ENCODE measurements at places on chromosomes 5 and 9.

DNA sequence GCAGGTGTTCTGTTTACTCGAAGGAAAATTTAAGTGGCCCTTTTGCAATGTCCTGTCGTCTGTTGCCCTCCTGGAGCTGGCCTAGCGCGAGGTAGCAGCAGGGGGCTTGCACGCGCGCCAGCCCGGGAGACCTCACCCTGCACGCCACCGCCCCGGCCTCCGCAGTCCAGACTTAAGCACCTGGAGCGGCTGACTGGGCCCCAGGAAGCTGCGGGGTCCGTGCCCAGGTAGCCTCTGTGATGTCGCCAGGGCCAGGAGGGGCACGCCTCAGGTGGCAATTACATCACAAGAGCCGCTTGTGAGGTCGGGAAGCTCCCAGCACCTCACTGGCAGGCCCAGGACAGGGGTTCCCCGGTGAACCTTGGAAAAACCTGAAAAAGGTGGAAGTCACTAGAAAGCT, at the start of gene SAXO1:
Gene SAXO1 (minus strand): TSS at position 195 of the 400 bp plus-strand sequence. CDS start 301 bp downstream, outside the sequence.
- no peak for DNase-seq

- DNase-seq: no peak
These were observed 18.2 kb upstream of the SPOUT1 start for GRCh38 chr9:128847803-128848202.

DNA sequence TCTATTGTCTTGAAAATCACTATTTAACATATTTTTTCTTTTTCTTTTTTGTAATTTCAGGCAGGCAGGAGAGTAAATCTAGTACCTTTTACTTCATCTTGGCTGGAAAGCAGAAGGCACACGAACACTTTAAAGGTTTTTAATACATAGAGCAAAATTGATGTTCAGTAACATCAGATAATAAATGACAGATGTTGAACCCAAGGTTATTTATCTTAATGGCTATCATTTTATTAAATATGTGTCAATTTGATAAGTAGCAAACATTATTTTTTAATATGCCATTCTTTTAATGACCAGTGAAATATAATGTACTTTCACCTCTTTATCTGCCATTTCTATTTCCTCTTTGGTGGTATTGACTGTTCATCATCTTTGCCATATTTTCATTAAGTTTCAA, 381.2 kb downstream of the ARHGEF28 start:
- DNase-seq: no peak

DNA sequence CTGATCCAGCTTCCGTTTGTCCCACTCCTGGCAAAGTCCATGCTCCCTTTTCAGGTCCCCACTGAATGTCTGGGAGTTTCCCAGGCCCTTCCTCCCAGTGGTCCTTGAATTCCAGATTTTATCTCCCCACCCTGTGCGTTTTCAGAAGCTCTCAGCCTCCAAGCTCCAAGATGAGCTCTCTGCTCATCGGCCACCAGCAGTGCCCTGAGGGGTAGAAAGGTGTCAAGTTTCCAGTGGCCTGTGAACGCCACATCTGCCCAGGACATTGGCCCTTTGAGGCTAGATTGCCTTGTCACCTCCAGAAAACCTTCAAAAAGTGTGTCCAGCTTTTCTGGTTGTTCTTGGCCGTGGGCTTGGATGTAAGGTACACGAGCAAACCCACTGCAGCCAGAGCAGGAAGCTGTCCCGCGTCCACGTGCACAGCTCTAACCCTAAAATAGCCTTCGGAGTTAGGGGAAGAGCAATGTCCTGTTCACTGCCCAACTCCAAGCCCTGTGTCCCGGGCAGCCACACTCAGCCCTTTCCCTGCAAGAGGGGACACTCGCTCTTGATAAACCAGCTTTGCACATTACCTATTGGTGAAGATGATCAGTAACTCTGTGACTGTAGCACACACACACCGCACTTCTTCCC, 10.9 kb upstream of the LRRC14B start:
- DNase-seq: no peak

- DNase-seq: no peak
These were observed 150.5 kb downstream of the YTHDC2 start for GRCh38 chr5:113663879-113664541.

DNA sequence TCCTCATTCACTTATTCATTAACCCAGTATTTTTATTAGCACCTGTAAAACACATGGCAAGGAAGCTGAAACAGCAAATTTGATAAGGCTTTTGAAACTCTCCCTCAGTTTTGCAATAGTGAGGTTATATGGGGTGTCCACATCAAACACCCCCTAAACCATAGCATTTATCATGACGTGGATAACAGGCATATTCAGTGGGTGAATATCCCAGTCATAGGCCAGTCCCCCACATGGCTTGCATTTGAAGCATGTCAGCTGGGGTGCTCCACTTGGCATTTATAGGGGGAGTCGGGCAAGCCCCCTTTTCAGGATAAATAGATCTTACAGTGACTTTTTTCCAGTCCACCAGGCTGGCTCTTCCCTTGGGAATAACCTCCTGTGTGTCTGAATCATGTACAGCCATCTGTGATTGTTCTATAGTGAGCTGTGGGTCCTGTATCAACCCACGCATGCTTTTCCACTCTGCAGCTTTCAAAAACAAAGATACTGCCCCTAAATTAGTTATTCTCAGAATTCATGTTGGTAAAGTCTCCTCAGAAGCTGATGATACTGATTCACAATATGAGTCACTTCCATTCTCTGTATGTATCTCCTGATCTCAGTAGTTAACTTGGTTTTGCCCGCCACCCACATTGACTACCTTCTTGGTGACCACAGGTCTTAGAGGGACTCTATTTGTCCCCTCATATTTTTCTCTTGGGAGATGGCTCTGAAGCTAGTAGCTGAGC, 84.4 kb upstream of the SPIN1 start:
- DNase-seq: no peak

DNA sequence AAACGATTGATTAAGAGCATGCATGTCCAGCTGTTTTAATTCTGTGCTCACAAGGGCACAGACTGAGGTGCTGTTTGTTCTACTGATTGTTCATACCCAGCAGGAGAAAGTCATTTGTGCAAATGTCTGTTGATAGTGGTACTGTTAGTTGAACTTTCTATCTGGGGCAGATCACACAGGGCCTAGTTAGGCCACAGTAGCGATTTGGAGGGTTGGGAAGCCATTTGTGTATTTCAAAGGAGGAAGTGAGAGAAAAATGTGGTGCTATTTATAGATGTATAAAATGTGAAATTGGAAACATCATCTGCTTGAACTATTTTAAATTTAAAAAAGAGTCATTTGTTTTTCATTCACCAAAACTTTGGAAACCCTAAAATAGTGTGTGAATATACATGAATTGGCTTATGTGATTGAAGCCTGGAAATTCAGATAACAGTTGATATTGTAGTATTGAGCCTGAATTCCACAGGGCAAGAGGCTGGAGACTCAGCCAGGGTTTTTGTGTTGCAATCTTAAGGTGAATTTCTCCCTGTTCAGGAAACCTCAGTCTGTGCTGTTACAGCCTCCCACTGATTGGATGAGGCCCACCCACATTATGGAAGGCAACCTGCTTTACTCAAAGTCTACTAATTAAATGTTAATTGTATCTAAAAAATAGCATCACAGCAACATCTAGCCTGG, 162.0 kb upstream of the CDKN2B start:
- no peak for DNase-seq

DNA sequence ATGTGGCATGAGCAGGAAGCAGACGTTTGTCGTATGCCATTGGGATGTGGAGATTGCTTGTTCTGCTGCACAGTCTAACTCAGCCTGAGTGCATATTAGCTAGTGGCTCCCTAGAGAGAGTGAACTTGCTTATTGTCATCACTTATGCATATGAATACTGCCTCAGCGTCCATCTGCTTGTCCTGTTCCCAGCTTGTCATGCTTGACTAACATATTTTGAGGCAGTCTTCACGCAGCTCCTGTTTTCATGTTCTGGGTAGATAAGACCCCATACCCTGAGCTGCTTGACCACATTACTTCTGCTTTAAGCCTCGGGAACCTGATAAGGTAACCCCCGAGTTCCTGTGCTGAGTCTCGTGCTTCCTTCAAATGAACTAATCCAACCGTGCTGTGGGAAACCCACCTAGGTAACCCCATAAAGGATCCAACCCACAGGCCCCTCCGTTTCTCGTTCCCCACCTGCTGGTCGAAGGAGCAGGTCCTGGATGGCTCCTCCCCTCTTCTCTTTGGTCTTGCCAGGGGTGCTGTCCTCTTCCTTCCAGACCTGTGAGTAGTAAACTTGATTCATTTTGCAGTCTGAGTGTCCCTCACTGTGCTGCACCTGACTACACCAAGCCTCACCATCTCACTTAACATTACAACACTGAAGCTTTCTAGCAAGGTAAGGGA, 25.0 kb downstream of the ANKRD33B start:
- no peak for DNase-seq

DNA sequence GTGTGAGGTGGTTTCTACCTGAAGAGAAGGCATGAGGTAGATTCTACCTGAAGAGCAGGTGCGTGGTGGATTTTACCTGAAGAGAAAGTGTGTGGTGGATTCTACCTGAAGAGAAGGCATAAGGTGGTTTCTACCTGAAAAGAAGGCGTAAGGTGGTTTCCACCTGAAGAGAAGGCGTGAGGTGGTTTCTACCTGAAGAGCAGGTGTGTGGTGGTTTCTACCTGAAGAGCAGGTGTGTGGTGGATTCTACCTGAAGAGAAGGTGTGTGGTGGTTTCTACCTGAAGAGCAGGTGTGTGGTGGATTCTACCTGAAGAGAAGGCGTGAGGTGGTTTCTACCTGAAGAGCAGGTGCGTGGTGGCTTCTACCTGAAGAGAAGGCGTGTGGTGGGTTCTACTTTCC, 192.8 kb downstream of the MED10 start:
- no peak for DNase-seq

DNA sequence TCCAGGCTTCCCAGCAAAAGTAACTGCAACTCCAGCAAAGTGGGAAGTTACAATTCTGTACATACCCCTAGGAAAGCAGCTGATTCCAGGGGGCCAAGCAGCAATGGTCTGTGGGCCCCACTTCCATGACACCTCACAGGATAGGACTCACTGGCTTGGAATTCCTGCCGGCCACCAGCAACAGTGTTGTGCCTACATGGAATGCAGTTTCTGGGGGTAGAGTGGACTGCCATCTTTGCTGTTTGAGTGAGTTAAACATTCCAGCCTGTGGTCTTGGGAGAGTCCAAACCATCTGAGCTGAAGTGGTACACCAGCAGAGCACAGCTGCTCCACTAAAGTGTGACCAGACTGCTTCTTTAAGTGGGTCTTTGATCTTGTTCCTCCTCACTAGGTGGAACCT, 13.4 kb upstream of the FBN2 start:
- no peak for DNase-seq

DNA sequence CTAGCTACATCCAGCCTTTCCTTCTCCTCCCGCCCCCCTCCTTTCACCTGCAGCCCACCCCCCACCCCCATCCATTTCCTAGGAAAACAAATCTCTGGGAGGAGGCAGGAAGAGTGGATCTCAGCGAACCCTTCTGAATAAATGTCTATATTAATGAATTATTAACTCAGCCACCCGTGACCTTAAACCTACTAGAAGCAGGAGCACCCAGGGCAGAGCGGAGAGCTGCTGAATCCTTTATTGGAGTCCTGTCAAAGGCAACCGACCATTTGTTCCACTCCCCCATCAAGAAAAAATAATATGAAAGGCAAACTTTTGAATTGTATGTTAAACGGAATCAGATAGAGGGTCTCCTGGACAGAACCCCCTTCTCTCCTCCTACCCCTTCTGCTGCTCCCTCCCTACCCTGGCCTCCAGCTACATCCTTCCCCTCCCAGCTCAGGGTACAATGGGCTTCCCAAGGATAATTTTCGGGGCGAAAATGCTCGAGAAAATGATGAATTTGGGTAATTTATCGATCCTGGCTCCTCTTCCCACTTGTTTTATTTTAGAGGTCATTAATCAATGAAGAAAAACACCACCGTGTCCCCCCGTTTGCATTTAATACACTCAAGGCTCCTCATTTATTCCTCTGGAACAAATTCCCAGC, 3.3 kb upstream of the PRDM6 start:
- DNase-seq: no peak

GRCh38 chr9:13263511-13263910, 16.0 kb downstream of the MPDZ start:
- DNase-seq: no peak

DNA sequence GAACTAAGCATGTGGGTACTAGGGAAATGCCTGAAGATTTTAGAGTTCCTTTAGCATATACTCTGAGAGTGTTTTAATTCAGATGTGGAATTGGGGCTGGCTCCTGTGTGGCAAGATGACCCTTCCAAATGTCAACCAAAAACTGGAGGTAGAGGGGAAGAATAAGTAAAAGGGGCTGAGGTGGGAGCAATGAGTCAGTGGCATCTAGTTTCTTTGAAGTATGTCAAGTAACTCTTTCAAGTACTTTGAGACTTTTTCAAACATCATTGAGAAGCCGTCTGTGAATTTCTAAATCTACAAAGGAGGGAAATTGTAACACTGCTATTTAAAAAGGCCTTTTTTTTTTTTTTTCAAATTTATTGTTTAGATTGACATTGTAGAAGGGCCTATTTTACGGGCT, 184.4 kb downstream of the MAN2A1 start:
- no peak for DNase-seq

- DNase-seq: no peak
These were observed 5.8 kb upstream of the PSMB7 start for GRCh38 chr9:124420991-124421543.

DNA sequence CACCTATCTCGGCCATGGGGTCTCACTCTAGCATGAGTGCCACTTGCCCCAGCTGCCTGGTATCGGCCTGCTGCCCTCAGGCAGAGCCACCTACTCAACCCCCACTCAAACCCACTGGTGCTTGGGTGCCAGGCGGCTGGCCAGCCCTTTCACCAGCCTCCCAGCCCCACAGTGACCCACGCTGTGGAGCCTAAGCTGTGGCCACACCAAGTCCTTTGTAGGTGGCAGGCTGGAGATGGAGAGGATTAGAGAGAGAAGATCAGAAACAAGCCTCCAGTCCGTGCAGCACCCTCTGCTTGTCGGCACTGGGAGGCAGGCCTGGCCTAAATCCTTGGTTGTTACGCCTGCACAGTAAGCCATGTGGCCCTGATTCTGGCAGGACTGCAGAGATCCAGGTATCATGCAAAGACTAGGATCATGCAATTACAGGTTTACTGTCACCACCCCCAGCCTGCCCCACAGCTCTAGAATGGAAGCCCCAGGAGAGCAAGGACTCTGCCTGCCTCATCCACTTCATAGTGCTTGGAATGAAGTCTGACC, 171.7 kb downstream of the COL23A1 start:
- DNase-seq: no peak

- DNase-seq: no peak
These were observed 508.1 kb upstream of the BRINP1 start for GRCh38 chr9:119877306-119877705.

GRCh38 chr9:93968451-93969327, 13.5 kb upstream of the BARX1 start:
- no peak for DNase-seq

- no peak for DNase-seq
These were observed 50.9 kb upstream of the DMRTA1 start for GRCh38 chr9:22395687-22396141.

- no peak for DNase-seq
These were observed 100.0 kb downstream of the ZSWIM6 start for GRCh38 chr5:61431923-61432620.

DNA sequence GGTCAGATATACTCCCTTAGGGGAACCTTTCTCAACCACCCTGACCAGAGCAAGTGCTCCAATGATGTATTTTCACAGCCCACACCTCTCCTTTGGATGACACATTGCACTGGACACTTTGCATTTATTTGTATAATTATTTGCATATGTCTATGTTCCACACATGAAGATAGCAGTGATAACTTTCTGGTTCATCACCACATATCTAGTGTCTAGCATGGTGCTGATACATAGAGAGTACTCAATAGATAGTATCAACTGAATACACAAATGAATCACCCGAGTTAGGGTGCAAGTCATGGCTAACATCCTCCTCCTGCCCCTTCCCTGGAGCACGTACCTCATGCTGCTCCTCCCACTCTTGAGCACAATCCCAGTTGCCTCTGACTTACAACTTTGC, 617.6 kb downstream of the EBF1 start:
- no peak for DNase-seq

GRCh38 chr5:170427672-170428236, 38.6 kb upstream of the KCNMB1 start:
- DNase-seq: no peak
